ENCODE measurements at places on chromosomes 4 and X. TPM values are rescaled to one million over a fixed set of nuclear protein-coding genes. Genes with fewer than 3 reads are reported as not detected.
A peak's percentile ranks its signal among the peaks of the same experiment; 100 is the strongest.

DNA sequence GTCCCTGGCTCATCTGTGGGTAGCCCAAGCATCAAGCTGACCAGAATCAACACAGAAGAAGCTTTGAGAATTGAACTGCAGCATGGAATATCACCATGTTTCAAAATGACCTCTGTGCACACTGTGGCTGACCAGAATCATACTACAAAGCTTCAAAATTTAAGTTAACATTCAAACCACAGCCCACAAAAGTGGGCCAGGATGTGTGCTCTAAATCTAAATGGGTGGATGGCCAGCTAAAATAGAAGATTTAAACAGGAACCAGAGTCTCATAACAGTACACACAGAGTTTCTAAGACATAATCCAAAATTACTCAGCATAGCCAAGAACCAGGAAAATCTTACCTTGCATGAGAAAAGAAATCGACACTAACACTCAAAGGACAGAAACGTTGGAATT is 46.1 kb downstream of the KLF3 start:
- no peak overlapping the region for H3K4me3 ChIP-seq
- no peak for DNase-seq
- no peaks in the 10 kb centered on the region for H3K36me3 ChIP-seq
- no peaks in the 10 kb centered on the region for H3K4me1 ChIP-seq

DNA sequence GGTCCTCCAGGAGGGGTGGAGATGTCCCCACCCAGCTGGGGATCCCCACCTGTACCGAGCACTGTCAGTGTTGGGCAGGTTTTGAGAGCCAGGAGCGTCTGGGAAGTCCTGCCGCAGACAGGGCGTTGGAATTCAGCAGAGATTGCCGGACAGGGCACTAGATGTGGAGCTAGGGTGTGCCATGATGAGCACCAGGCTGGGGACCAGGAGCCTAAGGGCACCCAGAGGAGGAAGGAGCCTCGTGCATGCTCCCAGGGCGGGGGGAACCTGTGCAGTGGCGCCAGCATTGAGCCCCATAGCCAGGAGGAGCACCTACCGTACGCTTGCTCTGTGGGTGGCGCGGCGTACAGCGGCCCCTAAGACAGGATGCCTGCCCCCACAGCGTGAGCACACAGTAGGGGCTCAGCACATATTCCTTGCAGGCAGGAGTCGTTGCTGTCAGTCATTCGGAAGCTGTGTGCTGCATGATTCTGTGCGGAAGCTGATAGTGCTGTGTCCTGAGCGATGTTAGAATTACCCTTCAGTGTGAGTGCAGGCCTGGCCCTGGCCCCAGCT is 18.8 kb upstream of the TADA2B start:
- DNase-seq = no peak
- H3K4me3 ChIP-seq = no peak overlapping the region
- no peaks in the 10 kb centered on the region for H3K27me3 ChIP-seq

GRCh38 chr4:184747034-184747830 is 13.3 kb upstream of the CENPU start:
- no peak overlapping the region for H3K4me3 ChIP-seq
- peak; percentile 46 for DNase-seq
- H3K36me3 ChIP-seq = no peaks in the 10 kb centered on the region
- H3K27ac ChIP-seq = peak overlapping the region; percentile 50
- no peaks in the 10 kb centered on the region for H3K27me3 ChIP-seq

GRCh38 chr4:102832667-102833066 is 5.3 kb upstream of the UBE2D3 start:
- no peak overlapping the region for H3K27ac ChIP-seq
- peaks cover 3% of the 10 kb centered on the region for H3K4me1 ChIP-seq
- H3K4me3 ChIP-seq = no peak overlapping the region
- H3K36me3 ChIP-seq = no peaks in the 10 kb centered on the region

- H3K4me1 ChIP-seq = no peaks in the 10 kb centered on the region
- DNase-seq = no peak
- H3K4me3 ChIP-seq = no peak overlapping the region
These were observed 22.6 kb downstream of the ADAMTS3 start for GRCh38 chr4:72546456-72546855.

GRCh38 chr4:155929833-155930232 is 23.8 kb downstream of the CTSO start:
- no peak overlapping the region for H3K4me3 ChIP-seq
- H3K27ac ChIP-seq = no peak overlapping the region
- H3K4me1 ChIP-seq = no peaks in the 10 kb centered on the region
- no peak for DNase-seq

DNA sequence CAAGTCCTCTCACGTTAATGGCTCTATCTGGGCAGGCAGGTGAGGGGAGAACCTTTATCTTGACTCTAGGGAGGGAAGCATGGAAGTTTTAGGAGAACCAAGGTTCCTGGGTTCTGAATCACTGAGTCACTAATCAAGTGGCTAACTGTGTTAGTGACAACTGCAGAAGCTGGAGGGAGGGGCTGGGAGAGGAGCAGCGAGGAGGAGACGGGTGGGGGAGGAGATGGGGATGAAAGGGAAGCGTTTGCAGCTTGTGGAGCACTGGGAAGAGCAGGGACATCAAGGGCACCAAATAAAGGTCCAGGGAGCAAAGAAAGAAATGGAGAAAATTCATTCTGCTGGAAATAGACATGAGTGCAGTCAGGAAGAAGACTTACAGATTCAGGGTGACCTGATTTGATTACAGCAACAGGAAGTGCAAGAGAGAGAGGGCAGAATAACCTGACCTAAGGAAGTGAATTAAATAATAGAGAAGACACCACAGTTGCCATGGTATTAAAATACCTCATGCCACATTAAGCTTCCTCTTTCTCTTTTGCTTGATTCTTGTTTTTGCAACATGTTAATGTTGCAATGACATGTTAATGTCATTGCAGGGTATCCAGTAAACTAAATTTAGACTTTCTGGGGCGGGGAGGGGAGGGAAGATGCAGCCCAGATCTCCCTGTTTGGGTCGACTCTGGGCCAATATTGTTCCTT is 4.5 kb upstream of the SETD7 start:
- peaks cover 5% of the 10 kb centered on the region for H3K27me3 ChIP-seq
- H3K4me3 ChIP-seq = no peak overlapping the region
- peaks cover 36% of the 10 kb centered on the region for H3K4me1 ChIP-seq

GRCh38 chrX:39958850-39959249 is 138.9 kb downstream of the BCOR start:
- no peaks in the 10 kb centered on the region for H3K36me3 ChIP-seq
- H3K4me1 ChIP-seq = peaks cover 4% of the 10 kb centered on the region
- H3K27me3 ChIP-seq = peaks cover 34% of the 10 kb centered on the region
- no peak overlapping the region for H3K27ac ChIP-seq
- DNase-seq = no peak

DNA sequence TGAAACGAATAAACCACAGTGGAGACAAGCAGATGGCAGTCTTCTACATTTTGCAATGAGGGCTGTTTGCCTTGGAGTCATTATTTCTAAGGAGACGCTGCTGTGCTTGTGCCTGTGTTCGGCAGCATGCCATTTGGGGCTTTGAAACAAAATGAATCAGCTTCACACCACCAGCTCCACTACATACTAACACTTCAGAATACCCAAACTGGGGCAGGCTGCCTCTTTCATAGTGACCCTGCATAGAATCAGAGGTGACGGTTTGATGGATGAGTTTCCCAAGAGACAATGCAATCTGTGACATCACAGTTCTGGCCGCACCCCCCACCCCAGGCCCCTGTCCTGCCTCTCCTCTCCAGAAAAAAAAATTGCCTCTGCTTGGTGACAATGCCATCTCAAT is 57.1 kb upstream of the MID1 start:
- H3K4me3 ChIP-seq = no peak overlapping the region
- no peaks in the 10 kb centered on the region for H3K36me3 ChIP-seq
- H3K27ac ChIP-seq = no peak overlapping the region

GPAT3 gene
- polyA plus RNA-seq = 14.7 TPM

AFAP1 gene
- polyA plus RNA-seq = 34.3 TPM

DNA sequence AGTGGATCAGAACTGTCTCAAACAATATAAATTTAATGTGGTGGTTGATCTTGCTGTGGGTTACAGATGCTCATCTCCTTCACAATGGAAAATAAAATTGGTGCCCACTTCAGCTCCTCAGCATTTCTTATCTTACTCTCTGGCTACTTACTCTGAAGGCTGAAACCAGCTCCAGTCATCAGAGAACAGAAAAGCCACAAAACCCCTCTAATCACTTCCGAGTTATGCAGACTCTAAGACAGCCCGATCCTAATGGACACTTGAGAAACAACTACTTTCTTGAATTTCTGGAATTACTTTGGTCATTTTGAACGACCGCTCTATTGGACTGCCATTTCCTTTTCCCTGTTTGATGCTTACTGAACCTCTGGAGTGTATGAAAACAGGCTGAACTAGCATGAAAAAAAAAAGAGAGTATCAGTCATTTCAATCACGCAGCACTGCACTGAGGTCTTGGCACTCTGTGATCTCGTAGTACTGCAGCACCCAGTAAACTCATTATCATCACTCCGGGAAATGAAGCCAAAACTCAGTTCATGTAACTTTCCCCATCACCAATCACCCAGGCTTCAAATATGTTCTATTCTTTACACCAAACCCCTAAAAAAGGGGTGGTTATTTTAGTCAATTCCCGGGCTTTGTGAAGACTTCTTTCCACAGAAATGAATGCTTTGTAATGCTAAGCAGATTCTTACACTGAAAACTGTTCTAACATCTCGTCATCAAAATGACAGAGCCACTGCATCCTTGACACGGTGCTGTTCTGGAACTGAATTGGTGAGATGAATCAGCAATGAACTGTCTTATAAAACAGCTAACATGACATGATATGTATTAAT is 54.5 kb downstream of the TSPAN5 start:
- no peak overlapping the region for H3K4me3 ChIP-seq
- H3K27ac ChIP-seq = no peak overlapping the region
- no peaks in the 10 kb centered on the region for H3K27me3 ChIP-seq
- H3K36me3 ChIP-seq = no peaks in the 10 kb centered on the region
- no peaks in the 10 kb centered on the region for H3K4me1 ChIP-seq

DNA sequence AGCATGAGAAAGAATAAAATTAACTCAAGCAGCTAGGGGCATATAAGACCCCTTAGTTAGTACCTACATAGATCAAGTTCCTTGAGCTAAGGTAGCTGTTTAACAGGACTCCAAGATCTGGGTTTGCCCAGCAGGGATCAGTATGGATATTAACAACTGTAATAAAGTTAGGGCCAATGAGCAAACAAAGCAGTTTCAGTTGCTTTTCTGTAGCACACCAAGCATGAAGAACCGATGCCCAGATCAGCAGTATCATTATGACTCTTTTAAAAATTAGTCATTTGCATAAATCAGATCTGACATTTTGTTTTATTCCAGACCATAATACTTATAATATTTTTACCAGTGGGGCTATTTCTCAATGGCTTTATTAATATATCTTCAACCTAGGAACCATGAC is 80.9 kb downstream of the C4orf33 start:
- no peaks in the 10 kb centered on the region for H3K36me3 ChIP-seq
- H3K4me1 ChIP-seq = no peaks in the 10 kb centered on the region
- H3K27ac ChIP-seq = no peak overlapping the region
- H3K27me3 ChIP-seq = no peaks in the 10 kb centered on the region

CPLX1 gene
- 0.39 TPM for polyA plus RNA-seq

MSX1 gene
- polyA plus RNA-seq = 1.8 TPM

NOA1 gene
- 20.6 TPM for polyA plus RNA-seq

DNA sequence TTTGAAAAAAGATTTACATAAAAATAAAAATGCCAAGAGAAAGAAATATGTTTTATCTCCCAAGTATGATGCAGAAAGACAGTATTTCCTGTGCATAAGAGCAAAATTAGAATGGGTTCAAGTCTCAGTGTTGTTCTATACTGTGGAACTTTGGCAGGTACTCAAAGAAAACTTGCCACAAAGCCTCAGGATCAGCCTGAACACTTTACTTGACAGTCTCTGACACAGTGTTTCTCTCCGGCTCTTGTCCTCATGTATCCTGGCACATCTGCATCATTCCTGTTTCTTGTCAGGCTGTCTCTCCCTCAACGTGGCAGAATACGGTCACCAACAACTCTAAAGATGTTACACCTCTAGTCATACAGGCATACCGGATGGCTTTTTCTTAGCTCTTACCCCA is 273.7 kb downstream of the ARHGAP24 start:
- H3K27me3 ChIP-seq = no peaks in the 10 kb centered on the region
- no peaks in the 10 kb centered on the region for H3K36me3 ChIP-seq
- H3K4me3 ChIP-seq = no peak overlapping the region
- H3K4me1 ChIP-seq = peaks cover 4% of the 10 kb centered on the region

- H3K4me3 ChIP-seq = no peak overlapping the region
- no peaks in the 10 kb centered on the region for H3K27me3 ChIP-seq
- no peak overlapping the region for H3K27ac ChIP-seq
- no peaks in the 10 kb centered on the region for H3K36me3 ChIP-seq
These were observed 129.5 kb downstream of the TSPAN5 start for GRCh38 chr4:98528882-98529281.

CTAG2 gene
- not detected for polyA plus RNA-seq

SEC24B gene
- 24.5 TPM for polyA plus RNA-seq

- H3K4me3 ChIP-seq = no peak overlapping the region
- peaks cover 31% of the 10 kb centered on the region for H3K4me1 ChIP-seq
- DNase-seq = no peak
- H3K36me3 ChIP-seq = peaks cover 22% of the 10 kb centered on the region
These were observed 156.9 kb downstream of the SOWAHB start for GRCh38 chr4:76740866-76741662.

ZBTB49 gene
- polyA plus RNA-seq = 5.8 TPM

SPIN3 gene
- 10.7 TPM for polyA plus RNA-seq

- no peak overlapping the region for H3K27ac ChIP-seq
- peak; percentile 55 for DNase-seq
- no peaks in the 10 kb centered on the region for H3K4me1 ChIP-seq
These were observed 10.2 kb upstream of the N4BP2 start for GRCh38 chr4:40046311-40046980.

Data from muscle of leg (tissue), 16 donors.